ENCODE measurements at places on chromosomes 6 and 20.

GRCh38 chr20:34549291-34549928, 9.1 kb upstream of the MAP1LC3A start:
- DNase-seq: no peak

GRCh38 chr6:9316831-9317230, 881.5 kb upstream of the SLC35B3 start:
- DNase-seq: no peak

DNA sequence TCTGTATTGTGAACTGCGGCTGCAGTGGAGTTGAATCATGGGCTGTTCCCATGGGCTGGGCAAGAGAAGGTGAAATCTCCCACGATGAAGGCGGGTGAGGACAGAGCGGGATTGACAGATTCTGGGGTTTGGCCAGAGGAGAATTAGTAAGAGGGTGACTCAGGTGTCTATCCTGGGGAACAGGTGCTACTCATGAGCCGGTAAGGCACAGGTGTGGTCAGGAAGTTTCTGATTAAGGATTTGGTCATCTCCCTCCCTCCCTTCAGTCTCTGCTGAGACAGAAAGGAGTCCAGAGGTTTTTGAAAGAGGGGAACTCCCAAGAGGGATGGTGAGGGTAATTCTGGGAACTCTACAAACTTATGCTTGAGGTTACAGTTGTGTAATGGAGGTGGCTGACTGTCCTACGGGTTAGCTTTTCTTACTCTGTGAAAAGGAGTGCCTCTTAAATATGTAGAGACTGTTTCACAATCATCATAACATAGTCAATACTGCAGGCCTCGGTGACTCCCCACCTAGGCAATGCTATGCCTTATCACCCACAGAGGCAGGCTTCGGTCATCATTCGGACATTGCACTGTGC, 31.5 kb downstream of the SERPINB1 start:
- DNase-seq: no peak

- no peak for DNase-seq
Observed at GRCh38 chr6:82569022-82569421, 205.4 kb downstream of the TPBG start.

DNA sequence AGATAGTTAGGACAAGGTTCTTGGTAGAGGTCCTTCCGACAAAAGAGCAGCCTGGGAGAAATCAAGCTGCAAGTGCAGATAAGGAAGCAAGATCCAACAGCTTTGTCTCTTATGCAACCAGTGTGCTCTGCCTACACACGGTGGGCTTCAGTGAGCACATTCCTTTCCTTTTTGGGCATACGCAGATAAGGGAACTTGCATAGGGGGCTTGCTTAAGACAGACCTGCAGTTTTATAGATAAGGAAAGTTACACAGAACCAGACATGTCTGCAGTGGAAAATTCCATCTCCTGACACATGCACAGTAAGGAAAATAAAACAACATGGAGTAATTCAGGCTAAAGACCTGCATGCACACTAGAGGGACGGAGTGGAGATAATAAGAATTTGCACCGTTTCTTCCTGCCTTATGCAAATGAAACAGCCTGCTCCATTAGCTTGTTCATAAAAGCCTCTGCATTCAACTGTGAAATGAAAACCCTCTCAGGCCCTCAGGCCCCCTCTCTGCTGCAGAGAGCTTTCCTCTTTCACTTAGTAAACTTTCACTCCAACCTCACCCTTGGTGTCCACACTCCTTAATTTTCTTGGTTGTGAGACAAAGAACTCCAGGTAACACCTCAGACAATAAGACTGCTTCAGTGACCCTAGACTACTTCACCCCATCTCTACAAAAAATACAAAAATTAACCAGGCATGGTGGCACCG, 97.5 kb upstream of the MYLIP start:
- no peak for DNase-seq

GRCh38 chr6:155791186-155791585, 335.5 kb upstream of the NOX3 start:
- DNase-seq: no peak

- no peak for DNase-seq
Observed at GRCh38 chr6:82711105-82711827, 347.6 kb downstream of the TPBG start.

GRCh38 chr6:139480356-139481165, 106.1 kb upstream of the CITED2 start:
- DNase-seq: no peak

Data from BJ (cell line).